ENCODE measurements at places on chromosomes 13 and 19.
A peak's percentile ranks its signal among the peaks of the same experiment; 100 is the strongest.

- DNase-seq: no peak
These were observed 228.6 kb downstream of the DNAJC15 start for GRCh38 chr13:43251961-43252360.

DNA sequence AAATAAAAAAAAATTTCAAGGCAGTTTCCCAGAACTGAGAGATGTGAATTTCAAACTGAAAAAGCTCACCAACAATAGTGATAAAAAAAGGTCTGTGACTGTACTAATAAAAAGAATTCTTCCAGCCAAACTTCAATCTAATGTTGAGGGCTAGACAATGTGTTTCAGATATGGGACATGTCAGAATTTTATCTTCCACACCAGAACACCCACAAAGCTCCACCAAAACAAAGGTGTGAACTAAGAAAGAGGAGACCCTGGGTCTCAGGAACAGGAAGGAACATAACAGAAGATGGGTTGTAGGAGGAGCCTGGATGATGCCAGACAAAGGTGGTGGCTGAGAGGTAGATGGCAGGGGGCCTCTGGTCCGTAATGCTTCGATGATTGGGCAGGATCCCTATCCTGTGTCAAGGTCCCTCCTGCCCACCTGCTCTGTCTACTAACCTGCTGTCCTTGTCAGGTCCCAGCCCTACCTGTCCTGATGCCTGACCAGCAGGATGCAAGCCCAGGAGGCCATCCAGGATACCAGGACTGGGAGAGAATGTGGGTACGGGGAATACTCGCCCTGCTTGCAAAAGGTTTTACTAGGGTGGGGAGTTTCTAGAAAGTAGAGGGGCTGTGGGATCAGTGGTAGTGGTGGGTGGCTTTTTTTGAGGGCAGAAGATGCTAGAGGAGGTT, 4.5 kb downstream of the MZF1 start:
- DNase-seq: no peak

DNA sequence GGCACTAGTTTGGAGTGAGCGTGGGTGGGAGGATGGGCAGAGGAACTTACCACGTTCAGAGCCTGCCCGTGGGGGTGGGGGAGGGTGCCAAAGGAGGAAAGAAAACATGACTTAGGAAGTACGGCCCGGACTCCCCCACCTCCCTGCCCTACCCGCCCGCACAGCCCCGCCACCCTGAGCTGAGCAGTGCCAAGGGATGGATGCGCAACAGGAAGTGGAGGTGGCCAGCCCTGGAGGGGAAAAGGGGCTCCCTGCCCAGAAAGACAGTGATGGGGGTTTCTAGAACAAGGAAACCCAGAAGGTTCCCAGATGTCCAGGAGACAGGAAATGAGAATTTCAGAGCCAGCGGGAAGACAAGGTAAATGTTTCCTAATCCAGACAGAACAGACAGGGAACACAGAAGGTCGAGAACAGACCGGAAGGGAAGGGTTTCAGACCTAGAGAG, 6.3 kb downstream of the TEAD2 start:
- no peak for DNase-seq

GRCh38 chr13:36706755-36707154, 32.9 kb downstream of the SERTM1 start:
- no peak for DNase-seq

- DNase-seq: no peak
These were observed 297.8 kb upstream of the DACH1 start for GRCh38 chr13:72164811-72165210.

- no peak for DNase-seq
These were observed 13.1 kb downstream of the NAXD start for GRCh38 chr13:110628477-110628793.

DNA sequence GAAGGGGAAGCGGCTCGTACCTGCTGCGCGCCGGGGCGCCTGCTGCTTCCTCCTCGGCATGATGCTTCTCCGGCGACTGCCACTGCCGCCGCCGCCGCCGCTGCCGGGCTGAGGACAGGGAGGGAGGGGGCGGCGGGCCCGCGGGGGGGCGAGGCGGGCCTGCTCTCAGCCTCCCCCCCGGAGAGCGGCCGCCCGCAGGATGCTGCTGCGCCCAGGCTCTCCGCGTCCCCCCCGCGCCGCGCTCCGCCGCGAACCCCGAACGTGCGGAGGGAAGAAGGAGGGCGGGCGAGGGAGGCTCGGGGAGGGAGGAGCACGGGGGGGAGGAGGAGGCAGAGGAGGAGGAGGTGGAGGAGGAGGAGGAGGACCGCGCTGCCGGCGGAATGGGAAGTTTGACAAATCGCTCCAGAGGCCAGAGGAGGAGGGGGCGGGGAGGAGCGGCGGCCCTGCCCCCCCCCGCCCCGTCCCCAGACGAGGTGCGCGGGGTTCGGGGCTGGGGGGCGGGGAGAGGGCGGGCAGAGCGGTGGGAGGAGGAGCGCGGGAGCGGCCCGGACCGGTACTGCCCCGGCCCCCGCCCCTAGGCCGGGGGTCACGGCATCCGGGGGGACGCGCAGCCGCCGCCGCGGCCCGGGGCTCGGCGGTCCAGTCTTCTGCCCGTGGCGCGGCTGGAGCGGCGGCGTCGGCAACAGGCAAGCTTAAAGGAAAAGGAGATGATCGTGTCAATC, at the start of gene TSHZ3:
Gene TSHZ3, minus strand, starts transcription at position 277 of the 722 bp plus-strand sequence. Its CDS starts 217 bp downstream, at position 60.
- DNase-seq: no peak

- no peak for DNase-seq
These were observed 12.5 kb upstream of the QTRT1 start for GRCh38 chr19:10688545-10689280.

GRCh38 chr19:6125571-6125989, 9.9 kb upstream of the ACSBG2 start:
- peak; percentile 71 for DNase-seq

- DNase-seq: peak; percentile 46
These were observed 120.8 kb upstream of the ZNF507 start for GRCh38 chr19:32224371-32225244.

- DNase-seq: peak; percentile 63
These were observed 105.2 kb downstream of the COL4A2 start for GRCh38 chr13:110412132-110412914.

GRCh38 chr19:16922949-16923348, 34.1 kb downstream of the F2RL3 start:
- no peak for DNase-seq

GRCh38 chr19:5837761-5838352, 1.6 kb downstream of the FUT6 start:
- no peak for DNase-seq

- no peak for DNase-seq
These were observed 1.6 kb downstream of the FAM83E start for GRCh38 chr19:48613024-48613851.

DNA sequence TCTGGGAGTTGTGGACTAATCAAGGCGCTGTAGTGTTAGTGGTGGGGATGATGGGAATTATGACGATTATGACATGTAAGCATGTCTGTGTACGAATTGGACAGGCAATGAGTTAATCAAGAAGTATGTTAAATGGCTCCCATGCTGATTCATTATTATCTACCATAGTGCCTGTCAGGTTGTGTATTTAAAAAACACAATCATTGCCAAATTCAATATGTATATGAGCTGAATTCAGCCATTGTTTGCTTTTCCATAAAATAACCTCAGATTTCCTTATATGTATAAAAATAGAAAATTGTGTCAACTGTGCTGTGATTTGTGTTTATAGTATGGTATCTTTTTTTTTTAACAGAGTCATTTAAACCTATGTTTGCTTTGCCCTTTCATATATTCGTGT, 37.1 kb downstream of the PCCA start:
- DNase-seq: no peak

DNA sequence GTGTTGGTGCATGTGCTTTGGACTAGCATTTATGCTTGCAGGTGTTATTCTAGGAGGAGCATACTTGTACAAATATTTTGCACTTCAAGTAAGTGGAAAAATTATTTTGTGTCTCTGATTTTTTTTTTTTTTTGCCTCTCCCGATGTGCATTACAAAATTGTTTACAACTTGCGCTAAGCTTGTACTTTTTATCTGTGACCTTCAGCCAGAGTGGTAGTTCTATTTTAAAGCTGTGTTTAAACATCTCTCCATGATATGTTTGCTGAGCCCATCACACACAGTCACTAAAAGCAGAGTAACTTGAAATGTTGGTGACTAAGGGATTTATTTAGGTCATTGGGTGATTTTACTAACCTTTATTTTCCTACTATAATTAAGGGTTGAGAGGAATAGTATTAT, 20.8 kb downstream of the ITM2B start:
- no peak for DNase-seq

GRCh38 chr13:33146843-33147611, 130.8 kb downstream of the KL start:
- no peak for DNase-seq

GRCh38 chr19:16034180-16034579, 42.1 kb upstream of the TPM4 start:
- no peak for DNase-seq

DNA sequence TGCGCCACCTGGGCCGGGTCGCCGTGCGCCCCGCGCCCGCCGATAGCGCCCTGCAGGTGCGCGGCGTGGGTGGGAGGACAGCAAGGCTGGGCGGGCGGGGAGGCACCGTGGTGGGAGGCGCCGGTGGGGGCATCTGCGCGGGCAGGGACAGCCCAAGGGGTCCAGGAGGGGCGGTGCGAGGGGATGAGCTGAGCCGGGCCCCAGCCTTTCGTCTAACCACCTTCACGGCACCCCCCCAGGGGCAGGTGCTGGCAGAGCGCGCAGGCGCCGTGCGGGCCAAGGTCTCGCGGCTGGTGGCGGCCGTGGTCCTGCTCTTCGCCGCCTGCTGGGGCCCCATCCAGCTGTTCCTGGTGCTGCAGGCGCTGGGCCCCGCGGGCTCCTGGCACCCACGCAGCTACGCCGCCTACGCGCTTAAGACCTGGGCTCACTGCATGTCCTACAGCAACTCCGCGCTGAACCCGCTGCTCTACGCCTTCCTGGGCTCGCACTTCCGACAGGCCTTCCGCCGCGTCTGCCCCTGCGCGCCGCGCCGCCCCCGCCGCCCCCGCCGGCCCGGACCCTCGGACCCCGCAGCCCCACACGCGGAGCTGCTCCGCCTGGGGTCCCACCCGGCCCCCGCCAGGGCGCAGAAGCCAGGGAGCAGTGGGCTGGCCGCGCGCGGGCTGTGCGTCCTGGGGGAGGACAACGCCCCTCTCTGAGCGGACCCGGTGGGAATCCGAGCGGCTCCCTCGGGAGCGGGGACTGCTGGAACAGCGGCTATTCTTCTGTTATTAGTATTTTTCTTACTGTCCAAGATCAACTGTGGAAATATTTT, 3.1 kb downstream of the KISS1R start:
- DNase-seq: peak; percentile 69

GRCh38 chr13:36907821-36908220, 12.2 kb downstream of the SMAD9 start:
- DNase-seq: no peak

GRCh38 chr13:100523981-100524386, 64.6 kb downstream of the GGACT start:
- no peak for DNase-seq

- no peak for DNase-seq
These were observed 864.3 kb downstream of the SLITRK6 start for GRCh38 chr13:84934911-84935310.

DNA sequence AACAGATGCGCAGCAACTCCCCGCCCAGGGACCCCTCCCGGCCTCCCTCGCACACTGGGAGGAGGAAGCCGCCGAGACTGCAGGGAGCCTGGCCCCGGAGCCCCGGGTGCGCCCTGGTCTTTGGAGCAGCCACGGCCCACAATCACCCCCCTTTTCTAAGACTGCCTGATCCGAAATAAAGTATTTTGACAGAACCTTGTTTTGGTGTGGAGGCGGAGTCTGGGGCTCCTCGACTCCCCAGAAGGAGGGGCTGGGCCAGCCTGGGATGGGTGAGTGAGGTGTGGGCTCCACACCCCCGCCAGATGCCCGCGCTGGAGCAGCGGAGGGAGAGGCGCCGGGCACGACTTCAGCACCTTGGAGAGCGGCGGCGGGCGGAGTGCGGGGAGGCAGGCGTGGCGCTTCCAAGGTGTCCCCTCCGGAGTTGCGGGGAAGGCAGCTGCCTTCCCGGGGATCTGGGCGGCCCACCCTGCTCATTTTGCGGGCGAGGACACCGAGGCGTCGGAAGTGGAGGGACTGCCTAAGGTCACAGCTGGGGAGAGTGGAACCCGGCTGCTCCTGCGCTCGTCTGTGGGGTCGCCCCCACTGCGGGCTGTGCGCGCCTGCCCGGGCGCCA, 9.4 kb downstream of the SIRT6 start:
- peak; percentile 62 for DNase-seq

DNA sequence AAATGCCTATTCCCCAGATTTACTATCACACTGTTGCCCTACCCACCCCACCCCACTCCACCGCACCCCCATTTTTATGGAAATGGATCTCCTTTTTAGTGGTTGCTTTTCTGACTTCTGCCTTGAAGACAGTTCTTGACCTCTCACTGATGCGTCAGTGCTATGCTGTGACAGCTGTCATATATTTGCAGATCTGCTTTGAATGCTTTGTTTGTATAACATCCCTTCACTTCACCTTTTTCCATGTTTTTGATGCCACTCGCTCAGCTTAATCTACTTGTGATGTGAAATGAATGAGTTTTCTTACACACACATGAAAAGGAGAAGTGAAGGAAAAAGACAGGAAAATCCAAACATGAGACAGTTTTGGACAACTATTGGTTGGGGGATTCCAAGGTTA, 731.0 kb downstream of the SLITRK6 start:
- no peak for DNase-seq

DNA sequence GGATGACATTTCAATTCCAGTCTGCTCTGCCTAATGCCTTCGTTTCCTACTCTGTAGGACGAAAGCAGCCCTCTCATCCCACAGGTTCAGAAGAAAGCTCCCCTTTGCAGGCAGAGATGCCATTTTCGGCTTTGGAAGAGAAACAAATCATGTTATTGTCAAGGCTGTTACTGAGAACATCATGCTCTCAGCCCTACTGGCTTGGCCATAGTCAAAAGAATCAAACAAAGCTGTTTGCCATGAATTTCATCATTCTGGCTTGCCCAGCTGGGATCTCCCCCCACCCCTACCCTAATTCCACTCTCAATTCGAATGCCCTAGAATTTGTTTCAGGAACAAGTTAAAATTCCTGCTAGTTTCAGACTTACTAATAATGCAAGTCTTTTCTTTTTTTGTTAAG, 162.3 kb upstream of the SERP2 start:
- DNase-seq: no peak

DNA sequence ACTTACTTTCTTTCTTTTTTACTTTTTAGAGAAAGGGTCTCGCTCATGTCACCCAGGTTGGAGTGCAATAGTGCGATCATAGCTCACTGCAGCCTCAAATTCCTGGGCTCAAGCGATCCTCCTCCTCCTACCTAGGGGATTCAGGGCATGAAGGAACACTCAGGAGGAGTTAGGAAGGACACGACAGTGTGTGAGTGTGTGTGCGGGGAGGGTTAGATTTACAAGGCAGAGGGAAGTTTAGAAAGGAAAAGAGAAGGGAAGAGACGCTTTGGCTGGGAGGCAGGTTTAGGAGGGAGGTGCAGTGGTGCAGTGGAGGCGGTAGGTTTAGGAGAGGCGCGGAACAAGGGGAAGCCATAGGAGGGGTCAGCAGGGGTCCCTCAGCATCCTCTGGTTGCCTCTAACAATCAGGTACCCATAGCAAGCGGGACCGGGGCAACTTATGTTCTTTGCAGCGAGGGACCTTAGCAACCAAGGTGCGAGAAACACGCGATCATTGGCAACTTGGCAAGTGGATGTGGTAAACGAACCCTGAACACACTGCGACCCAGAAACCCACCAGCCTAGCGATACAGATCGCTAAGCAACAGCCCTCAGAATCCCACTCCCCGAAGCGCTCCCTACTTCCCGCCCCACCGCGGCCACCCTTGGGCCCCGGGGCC, 501 bp downstream of the SIRT2 start:
- no peak for DNase-seq

GRCh38 chr13:44629465-44630183, 53.5 kb upstream of the TSC22D1 start:
- no peak for DNase-seq

Measured in stimulated activated naive CD4-positive, alpha-beta T cell (primary cell).